ENCODE measurements at places on chromosomes 11 and 22.

DNA sequence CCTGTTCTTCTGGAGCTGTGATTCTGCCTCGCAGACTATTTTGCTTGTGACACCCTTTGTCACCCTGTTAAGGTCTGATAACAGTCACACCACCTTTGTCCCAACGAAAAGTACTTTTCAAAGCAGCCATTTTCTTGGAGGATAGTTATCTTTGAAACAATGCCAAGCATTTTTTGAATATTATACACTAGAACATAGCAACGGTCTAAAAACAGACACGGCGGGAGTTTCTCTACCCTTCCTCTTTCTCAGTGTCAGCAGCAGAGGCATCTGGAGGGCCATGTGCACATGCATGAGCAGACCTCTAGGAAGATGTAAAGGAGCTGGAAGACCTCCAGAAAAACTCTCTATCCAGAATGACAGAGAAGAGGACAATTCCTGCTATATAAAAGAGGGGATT lies 86.5 kb downstream of the TRPC6 start:
- DNase-seq: peak; percentile 62

GRCh38 chr11:110857892-110858546 lies 145.8 kb upstream of the ARHGAP20 start:
- peak; percentile 17 for DNase-seq

DNA sequence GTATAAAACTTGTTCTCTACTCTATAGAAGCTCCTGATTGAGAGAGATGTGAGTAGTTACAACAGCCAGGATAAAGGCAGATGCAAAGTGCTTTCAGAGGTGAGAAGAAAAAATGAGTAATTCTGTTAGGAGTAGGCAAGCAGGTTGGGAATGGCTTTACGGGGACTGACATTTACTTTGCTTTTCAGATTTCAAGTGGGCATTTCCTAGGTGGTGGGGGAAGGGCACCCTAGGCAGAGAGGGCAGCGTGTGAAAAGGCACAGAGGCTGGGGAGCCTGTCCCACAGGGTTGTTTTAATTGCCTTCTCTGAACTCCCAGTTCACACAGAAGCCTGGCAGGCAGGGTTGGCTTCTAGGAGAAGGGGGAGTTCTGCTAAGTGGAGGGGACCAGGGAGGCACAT lies 106.5 kb downstream of the NAV2 start:
- DNase-seq: no peak

GRCh38 chr22:32020117-32020516 lies 22.9 kb upstream of the SLC5A1 start:
- peak; percentile 85 for DNase-seq

- DNase-seq: no peak
Measured at GRCh38 chr22:37014835-37015586, 4.2 kb downstream of the TST start.

DNA sequence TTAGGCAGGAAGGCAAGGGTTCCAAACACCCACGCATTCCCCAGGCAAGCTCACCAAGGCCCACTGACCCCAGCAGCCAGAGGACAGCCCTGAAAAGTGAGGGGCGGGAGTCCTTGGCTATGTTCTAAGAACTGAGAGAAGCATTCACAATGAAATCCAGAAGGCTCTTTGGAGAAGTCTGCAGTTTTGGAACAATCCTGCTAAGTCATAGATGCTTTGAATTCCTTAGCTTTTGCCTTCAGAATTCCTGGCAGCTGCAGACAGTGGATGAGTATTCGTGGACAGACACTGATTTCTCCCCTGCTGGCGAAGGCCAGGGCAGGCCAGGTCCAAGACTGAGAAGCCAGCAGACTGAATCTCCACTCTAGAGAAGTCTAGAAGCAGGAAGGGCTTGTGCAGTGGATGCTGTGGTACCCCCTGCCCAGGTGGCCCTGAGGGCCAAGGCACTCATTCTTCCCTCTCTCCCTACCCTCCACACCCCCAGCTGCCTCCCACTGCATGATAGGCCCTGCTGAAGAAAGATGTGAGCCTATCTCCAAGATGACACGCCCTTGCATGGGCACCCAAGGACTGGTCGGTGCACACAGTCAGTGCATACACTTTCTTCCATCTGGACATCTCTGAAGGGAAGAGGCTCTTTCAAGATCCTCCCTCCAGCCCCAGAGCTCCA lies 133.2 kb upstream of the TEAD1 start:
- DNase-seq: peak; percentile 77

DNA sequence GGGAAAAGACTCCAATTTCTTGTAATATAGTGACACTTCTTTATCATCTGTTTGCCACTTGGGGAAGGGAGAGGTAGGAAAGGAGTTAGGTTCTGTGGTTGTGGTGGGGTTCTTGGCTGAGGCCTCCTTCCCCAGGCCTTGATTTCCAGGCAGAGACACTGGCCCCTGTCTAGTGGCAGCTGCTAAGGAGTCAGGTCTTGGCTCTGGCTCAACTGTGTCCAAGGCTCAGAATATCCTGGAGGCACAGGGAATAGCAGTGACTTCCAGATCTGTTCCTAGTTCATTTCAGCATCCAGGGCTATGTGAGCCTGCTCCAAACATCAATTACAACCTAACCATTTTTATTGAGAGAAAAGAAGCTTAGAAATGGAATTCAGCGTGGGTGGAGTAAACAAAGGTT lies 29.5 kb downstream of the PPFIBP2 start:
- no peak for DNase-seq

DNA sequence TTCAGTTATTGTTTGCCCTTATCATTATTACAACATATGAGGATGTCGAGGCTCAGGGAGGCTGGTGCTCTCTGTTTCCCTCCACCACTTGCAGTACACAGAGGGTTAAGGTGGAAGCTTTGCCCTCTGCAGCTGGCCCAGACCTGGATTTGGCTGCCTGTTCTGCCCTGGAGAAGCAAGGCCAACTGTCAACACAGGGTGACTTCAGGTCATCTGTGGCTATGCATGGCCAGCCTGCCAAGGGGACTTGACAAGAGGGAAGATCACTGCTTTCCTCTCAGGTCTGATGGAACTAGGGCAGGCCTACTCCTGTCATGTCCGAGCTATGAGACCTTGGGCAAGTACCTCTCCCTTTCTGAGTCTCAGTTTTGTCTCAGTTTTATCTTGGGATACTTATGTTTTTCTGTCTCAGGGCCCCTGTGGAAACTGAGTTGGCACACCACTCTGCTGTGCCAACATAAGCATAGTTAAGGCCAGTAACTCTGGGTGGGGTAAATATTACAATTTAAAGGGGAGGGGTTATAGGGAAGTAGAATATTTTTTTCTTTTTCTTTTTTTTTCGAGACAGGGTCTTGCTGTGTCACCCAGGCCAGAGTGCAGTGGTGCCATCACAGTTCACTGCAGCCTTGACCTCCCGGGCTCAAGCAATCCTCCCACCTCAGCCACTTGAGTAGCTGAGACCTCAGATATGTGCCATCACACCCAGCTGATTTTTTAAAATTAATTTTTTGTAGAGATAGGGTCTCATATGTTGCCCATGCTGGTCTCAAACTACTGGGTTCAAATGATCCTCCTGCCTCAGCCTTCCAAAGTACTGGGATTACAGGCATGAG lies 2.4 kb upstream of the THRSP start:
- no peak for DNase-seq

- no peak for DNase-seq
Measured at GRCh38 chr11:19987331-19987801, 172.9 kb downstream of the DBX1 start.

GRCh38 chr11:111981270-111981669 lies 43.9 kb upstream of the DLAT start:
- DNase-seq: no peak

All from brain microvascular endothelial cell (primary cell).